Activated T-cell treated with anti-CD3 and anti-CD28 coated beads, Interleukin-2, amount 50 U/mL, for 1 hour (primary cell): ENCODE measurements at places on chromosomes 12 and 14.

- no peak for DNase-seq
Measured at GRCh38 chr14:40365305-40365704, 933.1 kb upstream of the FBXO33 start.

GRCh38 chr12:29944269-29945000 lies 160.7 kb upstream of the TMTC1 start:
- DNase-seq, result no peak

DNA sequence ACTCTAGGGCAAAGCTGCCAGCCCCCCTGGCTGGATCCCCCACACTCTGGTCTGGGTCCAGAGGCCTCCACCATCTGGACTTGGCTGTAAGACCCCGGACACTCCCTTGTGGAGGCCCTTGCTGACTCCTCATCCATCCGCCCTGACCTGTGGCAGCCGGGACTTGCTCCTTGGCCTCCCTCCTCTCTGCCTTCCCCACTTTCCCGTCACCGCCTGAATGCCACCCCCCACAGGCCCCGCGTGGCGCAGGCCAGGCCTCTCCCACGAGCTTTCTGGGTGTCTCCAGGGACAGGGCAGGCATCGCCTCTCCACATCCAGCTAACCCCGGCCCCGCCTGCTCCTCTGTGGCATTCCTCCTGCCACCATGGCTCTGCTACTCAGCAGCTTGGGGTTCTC lies 14.1 kb downstream of the JAG2 start:
- no peak for DNase-seq

GRCh38 chr12:124493809-124494750 lies 73.3 kb downstream of the NCOR2 start:
- DNase-seq, result no peak

- DNase-seq, result no peak
Measured at GRCh38 chr14:43735932-43736331, 771.2 kb downstream of the FSCB start.
